ENCODE measurements at places on chromosomes 12 and 14.

GRCh38 chr12:43222796-43223195 lies 329.2 kb downstream of the ADAMTS20 start:
- DNase-seq: no peak

DNA sequence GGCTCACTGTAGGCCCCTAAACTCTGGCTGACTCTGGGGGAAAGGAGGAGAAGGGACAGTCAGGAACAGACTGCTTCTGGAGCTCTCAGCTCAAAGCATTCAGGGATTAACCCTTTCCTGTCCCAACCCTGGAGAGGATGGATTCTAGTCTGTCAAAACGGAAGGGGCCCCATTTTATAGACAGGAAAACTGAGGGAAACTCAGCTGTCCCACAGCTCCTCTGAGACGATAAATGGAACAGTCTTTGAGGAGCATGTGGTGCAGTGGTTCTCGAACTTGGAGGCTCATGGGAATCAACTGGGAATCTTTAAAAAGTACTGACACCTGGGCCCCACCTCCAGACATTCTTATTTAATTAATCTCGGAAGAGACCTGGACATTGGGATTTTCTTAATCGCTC lies 23.7 kb downstream of the SRRM4 start:
- DNase-seq: no peak

DNA sequence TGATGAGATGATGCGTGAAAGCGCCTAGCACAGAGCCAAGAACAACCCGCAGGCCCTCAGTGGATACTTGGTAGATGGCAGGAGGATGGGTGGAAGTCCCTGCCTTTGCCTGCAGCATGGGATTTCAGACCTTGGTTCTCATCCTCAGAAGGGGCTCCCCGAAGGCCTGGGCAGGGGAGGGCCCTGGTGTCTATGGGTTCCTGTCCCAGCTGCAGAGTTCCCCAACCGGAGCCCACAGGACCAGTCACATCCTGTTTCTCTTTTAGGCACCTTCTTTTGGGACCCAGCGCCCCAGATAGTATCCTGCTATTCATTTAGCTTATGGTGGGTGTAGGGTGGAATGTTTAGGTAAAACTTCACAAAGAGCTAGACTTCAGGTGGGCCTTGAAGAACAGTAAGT lies 55.5 kb downstream of the CALM1 start:
- DNase-seq: no peak

- no peak for DNase-seq
These were observed 99.4 kb upstream of the NTF3 start for GRCh38 chr12:5332551-5332950.

DNA sequence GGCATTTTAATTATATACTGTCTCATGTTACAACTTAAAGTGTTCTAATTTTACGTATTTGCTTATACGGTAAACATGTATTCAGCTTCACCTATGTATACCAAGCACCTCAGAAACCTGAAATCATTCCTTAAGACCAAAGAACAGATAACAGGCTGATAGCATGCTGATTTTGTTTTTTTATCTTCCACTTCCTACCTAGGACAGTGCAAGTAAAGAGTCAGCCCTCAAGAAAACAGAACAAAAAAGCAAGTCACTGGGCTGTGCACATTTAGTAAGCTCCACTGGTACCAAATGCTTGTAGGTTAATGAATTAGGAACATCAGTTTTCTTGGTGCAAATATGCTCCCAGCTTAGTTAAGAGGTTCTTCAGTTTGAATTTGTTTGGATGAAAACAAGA lies 611.3 kb downstream of the VRK1 start:
- DNase-seq: no peak

DNA sequence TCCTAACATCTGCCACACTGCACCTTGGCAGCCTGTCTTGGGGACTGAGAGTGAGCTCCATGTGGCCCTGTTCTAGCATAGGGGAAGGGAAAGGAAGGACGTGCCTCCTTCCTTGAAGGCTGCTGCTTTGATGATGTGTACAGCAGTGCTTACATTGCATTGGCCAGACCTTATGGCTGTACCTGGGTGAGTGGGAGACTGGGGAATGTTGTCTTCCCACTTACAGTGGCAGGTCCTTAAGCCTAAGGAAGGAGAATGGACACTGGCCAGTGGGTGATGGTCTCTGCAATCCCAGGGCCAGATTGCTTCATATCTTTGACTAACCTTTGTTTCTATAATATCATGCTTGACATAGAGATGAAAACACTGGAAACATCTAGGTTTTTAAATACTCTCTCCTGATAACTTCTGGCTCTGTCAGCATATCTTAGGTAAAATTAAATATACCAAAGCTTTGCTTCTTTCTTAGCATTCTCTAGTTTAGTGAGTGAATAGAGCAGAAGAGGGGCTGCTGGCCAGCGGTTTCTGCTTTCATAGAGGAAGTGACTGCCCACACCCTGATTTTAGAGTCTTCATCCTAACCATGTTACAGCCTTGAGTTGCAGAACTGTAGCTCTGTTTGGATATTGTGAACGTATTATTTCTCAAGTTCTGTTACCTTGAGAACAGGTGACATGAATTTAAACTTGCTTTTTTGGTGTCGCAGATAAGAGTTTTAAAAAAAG lies 27.2 kb downstream of the KLC1 start:
- DNase-seq: no peak

DNA sequence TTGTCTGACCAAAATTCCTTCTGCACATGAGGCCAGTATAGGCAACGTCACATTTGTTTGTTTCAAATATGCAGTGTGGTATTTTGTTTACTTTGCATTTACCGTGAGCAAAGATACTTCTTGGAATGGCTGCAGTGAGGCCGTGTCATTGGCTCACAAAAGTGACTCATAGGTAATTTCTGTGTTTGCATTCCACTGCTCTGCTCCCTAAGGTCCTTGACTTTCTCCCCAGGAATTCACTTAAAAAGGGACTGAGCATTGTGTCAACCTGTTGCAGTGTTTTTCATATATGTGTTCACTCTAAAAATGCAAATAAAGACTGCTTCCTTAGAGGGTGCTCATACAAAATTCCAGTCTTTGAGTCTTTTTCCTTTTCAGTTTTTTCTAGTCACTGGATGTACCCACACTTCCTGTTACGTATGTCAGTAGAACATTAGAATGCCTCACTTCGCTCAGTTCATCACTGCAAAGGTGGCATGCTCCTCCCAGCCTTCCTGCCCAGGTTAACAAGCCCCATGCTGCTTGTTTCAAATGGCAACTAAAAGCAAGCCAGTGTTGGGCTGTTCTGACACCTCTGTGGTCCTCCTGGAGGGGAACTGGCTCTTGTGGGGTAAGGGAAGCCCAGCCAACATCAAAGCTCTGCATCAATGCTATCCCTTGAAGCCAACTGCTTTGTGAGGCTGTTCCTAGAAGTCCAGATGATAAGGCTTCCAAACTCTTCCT lies 9.1 kb downstream of the C12orf76 start:
- DNase-seq: peak; percentile 99

GRCh38 chr14:87878959-87879358 lies 114.0 kb downstream of the GALC start:
- no peak for DNase-seq

- no peak for DNase-seq
These were observed 760.1 kb downstream of the RPS29 start for GRCh38 chr14:48826058-48826457.

DNA sequence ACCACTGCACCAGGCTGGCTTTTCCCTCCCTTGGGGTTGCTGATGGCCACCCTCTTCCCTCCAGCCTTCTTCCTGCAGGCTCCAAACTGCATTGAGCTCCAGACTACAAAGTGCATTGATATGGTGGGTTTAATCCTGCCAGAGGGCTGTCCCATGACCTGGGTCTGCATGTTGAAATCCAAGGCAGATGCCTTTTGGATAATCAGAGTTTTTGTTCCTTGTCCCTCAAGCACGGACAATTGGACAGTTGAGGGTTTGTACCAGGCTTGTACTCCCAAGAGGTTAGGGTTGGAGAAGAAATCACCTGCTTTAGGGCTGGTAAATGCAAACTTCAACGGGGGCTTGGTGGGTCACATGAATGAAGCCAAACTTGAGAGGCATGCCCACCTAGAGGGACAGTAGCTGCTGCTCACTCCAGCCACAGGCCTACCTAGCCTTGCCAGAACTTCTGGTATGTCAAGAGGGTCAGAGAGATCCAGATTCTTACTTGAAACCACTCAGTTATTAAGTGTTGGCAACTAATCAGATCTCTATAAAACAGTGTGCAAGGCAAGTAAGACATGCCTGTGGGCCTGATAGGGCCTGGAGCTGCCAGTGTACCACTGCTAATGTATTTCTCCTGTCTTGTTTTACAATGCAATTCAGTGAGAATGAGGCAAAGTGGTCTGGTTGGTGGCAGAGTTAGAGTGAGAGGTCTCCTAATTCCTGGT lies 21.7 kb upstream of the KRT83 start:
- no peak for DNase-seq

Measured in renal cortical epithelial cell (primary cell).